Activated CD8-positive, alpha-beta memory T cell treated with anti-CD3 and anti-CD28 coated beads, Interleukin-2, amount 50 U/mL, for 48 hours (primary cell): ENCODE measurements at places on chromosomes 3 and 15.

GRCh38 chr3:126121632-126122031 is 37.7 kb upstream of the SLC41A3 start:
- peak; percentile 13 for DNase-seq

GRCh38 chr3:181276358-181276896 is 286.9 kb upstream of the DNAJC19 start:
- DNase-seq, result no peak

- DNase-seq, result no peak
These were observed 17.9 kb downstream of the FANCD2OS start for GRCh38 chr3:10090179-10090578.

- DNase-seq, result no peak
These were observed 88.2 kb upstream of the TSC22D2 start for GRCh38 chr3:150319900-150320299.

- DNase-seq, result no peak
These were observed 8.4 kb upstream of the ANP32A start for GRCh38 chr15:68829068-68829467.

DNA sequence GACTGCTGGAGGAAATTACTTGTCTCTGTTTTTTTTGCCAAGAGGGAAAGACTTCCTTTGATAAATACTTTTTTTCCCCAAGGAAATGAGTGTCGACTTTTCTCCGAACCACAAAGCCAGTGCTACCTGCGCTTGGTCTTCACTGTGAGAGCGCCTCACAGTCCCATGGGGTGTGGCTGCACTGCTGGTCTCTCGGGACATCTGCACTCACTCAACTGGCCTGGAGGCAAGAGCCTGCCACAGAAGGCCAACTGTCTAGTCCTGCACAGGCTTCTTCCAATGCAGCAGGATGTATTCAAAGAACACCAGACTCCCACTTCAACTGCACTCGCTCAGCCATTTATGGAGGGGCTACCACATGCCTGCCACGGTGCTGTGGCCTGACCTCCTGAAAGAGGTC is 40.6 kb upstream of the CGNL1 start:
- DNase-seq, result no peak

DNA sequence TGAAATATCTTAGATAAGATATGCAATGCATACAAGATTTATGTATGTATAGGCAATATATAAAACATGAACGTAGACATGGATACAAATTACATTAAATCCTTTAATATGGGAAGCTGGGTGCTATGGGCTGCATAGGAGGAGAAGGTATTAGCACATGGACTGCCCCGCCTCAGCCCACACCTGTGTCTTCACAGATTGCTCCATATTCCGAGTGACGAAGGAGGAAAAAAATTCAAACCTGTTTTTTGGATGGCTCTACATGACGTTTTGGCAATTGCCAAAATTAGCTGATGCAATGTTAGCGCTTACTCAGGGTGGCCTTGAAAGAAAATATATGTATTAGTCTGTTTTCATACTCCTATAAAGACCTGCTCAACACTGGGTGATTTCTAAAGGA is 223.4 kb upstream of the SLCO3A1 start:
- no peak for DNase-seq

DNA sequence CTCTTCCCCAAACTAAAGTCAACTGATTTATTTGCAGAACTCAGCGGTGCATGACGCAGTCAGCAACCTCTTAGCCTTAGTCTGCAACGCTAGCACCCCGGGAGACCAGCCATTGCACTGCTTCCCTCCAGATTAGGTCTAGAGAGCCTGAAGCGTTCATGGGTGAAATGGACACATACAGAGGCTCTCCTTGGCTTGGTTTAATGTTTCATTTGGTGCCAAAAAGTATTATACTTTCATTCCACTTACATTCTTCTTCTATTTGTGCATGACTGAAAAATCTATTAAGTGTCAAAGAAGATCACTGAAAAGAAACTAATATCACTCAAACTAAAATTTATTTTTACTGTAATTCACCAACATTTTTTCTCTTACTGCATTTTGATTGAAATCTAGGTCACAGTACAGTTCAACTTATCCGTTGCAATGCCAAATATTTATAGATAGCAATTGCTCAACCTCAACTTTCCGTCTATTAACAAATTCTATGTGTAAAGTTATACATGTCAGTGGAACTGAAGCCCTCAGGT is 116.2 kb downstream of the ROBO1 start:
- no peak for DNase-seq

- DNase-seq, result no peak
These were observed 147.4 kb downstream of the CHST2 start for GRCh38 chr3:143266927-143267326.

- DNase-seq, result no peak
These were observed 15.9 kb upstream of the COPG1 start for GRCh38 chr3:129233538-129233937.

DNA sequence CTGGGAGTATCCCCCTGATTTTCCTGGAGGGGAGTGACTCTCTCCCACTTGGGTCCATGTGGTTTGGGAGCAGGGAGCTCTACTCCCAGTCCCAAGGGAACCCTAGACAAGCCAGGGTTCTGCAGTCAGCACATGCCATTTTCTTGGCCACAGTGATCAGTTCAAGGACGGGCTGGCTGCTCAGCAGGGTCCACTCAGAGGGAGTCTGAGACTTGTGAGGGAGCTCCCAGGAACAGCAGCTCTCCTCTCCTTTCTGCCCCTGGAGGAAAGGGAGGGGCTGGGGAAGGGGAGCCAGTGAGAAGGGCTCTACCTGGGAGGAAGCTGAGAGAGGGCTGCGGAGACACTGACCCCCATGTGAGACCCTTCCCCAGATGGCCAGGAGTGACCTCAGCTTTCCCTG is 29.1 kb upstream of the LMCD1 start:
- no peak for DNase-seq

DNA sequence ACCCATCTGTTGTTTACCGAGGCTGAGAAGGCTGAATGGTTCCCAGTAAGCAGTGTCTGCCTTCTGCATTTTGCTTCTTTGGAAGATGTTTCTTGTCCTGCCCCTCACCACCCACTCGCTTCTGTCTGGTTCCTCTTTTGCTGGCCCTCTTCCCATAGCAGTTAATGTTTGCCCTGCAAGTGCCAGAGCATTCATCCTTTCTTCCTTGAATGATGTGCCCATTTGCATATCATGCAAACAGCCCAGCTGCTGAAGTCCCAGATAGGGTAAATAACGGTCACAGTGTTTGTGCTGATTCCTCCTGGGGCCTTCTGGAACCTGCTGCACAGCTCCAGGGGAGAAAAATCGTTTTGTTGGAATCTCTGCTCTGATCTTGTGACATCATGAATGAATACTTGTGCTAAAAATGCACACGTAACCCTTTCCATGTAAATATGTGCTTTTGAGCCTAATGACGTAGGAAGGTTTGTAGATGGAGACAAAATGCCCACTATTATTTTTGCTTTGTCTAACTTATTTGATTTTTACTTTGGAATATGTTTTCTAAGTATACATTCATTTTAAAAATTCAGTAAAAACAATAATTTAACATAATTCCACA is 381.0 kb downstream of the SOX2 start:
- no peak for DNase-seq
